ENCODE measurements at places on chromosomes 5 and 9. TPM values are rescaled to one million over a fixed set of nuclear protein-coding genes. Genes with fewer than 3 reads are reported as not detected.
A peak's percentile ranks its signal among the peaks of the same experiment; 100 is the strongest.

GRCh38 chr5:111680737-111681413 is 76.1 kb downstream of the NREP start:
- peaks cover 24% of the 10 kb centered on the region for H3K4me1 ChIP-seq
- peak overlapping the region; percentile 68 for H3K27ac ChIP-seq
- no peaks in the 10 kb centered on the region for H3K27me3 ChIP-seq
- H3K4me3 ChIP-seq = no peak overlapping the region

DNA sequence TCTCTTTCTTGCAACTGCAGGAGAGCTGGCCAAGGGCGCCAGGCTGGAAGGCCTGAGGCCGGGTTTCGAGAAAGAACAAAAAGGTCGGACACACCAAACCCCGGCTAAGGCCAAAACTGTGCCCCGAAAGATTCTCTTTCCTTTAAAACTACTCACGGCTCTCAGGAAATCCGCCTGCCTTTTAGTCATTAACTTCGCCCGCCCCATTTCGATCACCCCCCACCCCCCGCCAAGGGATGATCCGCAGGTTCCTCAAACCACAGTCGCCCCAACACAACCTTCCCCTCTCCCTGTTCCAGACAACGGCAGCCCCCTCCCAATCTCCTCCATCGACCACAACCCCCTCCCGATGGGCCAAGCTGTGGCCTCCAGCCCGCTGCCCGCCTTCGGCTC is 536 bp downstream of the FEM1C start:
- H3K4me3 ChIP-seq = peak overlapping the region; percentile 95
- DNase-seq = peak; percentile 54
- peak overlapping the region; percentile 98 for H3K27ac ChIP-seq
- no peaks in the 10 kb centered on the region for H3K4me1 ChIP-seq
- H3K27me3 ChIP-seq = no peaks in the 10 kb centered on the region
- H3K36me3 ChIP-seq = no peaks in the 10 kb centered on the region

DNA sequence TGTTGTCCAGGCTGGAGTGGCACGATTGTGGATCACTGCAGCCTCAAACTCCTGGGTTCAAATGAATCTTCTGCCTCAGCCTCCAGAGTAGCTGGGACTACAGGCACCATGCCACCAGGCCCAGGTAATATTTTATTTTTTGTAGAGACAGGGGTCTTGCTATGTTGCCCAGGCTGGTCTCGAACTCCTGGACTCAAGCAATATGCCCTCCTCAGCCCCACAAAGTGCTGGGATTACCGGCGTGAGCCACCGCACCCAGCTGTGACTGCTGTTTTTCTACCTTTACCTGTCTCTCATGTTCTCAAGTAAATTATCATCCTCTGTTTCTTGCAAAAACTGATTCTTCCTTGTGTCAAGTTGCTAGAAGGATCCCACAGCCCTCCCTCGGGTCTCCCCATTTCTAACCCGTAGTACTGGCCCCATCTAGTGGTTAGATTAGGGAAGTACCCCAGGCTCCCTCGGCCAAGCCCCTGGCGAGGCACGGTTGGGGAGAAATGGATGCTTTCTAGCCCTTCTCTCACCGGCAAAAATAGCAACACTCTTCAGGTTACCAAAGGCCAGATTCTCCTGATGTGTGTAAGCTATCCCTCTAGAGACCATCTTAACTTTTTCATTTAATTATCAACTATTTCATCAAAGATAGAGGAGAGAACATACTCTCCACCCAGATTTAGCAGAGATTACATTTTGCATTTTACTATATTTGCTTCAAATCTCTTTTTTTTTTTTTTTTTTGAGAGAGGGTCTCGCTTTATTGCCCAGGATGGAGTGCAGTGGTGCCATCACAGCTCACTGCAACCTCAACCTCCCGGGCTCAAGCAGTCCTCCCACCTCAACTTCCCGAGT is 19.2 kb upstream of the TOR1B start:
- H3K27ac ChIP-seq = no peak overlapping the region
- no peaks in the 10 kb centered on the region for H3K36me3 ChIP-seq
- DNase-seq = peak; percentile 90
- no peak overlapping the region for H3K4me3 ChIP-seq
- H3K27me3 ChIP-seq = no peaks in the 10 kb centered on the region

PCDHGB6 gene
- total RNA-seq = 11.6 TPM

RAD17 gene
- 20.2 TPM for total RNA-seq
